Sigmoid colon (tissue), 7 donors: ENCODE measurements at places on chromosomes 3 and 15.

GRCh38 chr3:183224180-183224970 lies 28.7 kb upstream of the B3GNT5 start:
- DNase-seq: no peak

DNA sequence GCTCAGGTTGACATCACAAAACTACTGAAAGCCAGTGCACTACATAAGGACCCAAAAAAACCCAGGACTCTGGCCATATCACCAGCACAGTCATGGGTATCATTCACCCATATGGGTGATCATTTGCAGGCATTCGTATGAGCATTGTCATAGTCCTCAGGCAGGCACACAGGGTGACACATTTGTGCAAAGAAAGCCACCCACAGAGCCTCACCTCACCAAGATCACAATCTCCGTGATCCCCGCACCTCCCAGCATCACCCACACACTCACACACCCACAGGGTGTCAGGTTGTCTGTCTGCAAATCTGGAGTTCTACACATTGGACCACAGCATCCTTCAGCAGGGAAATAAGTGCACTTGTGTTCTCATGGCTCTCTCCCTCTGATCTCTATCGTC lies 166.0 kb upstream of the LPP start:
- DNase-seq: no peak

GRCh38 chr3:18885612-18886011 lies 262.7 kb upstream of the KCNH8 start:
- no peak for DNase-seq

GRCh38 chr15:65476903-65477302 lies 40.6 kb downstream of the DPP8 start:
- DNase-seq: no peak

- no peak for DNase-seq
These were observed 56.1 kb upstream of the GK5 start for GRCh38 chr3:142281474-142281873.

- no peak for DNase-seq
These were observed 1047.6 kb downstream of the OTOL1 start for GRCh38 chr3:162544246-162544645.

DNA sequence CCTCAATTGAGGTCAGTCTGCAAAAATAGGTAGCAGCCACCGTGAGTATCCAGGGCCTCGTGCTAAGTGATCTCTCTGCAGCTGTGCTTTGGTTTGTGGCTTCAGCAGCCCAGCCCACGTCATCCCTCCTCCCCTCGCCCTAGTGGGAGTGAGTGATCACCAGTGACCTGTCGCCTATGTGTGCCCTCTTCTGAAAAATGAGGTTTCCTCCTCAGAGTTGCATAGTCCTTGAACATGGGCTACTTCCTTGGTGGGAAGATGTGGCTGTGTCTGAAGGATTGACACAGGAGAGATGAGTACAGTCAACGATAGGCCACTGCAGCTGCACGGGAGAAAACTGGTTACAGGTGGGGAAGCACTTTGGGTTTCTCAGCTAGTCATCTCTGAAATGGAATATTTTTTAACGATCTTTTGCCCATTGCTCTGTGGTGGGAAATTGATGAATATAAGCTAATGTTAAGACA lies 144.8 kb upstream of the BHLHE40 start:
- DNase-seq: no peak

GRCh38 chr15:73369154-73369694 lies 466 bp upstream of the HCN4 start:
- DNase-seq: no peak

GRCh38 chr3:55405436-55405835 lies 81.7 kb downstream of the WNT5A start:
- DNase-seq: no peak

GRCh38 chr15:25394898-25395297 lies 43.9 kb downstream of the UBE3A start:
- no peak for DNase-seq

GRCh38 chr3:18100121-18100520 lies 325.0 kb downstream of the SATB1 start:
- DNase-seq: no peak

DNA sequence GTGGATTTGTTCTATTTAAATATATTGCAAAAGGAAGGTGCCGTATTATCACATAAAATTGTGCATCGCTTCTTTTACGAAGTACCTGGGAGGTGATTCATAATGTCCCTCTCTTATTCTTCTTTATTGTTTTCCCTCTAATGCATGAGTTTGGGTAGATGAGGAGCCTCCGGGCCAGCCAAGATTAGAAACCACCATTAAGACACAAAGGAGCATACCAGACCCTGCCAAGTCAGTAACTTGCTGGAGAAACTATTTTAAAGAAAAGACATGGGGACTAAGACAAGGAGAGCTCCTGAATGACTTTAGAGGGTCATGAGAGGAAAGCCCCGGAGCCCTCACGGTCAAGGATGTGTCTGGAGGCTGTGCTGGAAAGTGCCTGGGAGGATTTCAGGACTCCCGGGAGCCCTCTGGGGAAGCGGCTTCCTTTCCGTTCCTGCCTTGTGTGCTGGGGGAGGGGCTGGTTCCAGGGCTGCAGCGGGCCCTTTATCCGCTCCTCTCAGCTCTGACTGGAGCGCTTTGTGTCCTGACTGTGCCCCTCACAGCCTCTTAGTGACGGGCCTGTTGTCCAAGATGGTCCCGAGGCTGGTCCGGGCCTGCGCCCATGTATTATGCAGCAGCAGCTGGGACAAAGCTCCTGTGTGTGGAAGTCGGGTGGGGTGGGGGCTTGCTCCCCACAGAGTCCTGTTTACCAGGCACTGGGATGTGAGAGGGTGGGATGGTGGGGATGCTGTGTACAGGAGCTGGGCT lies 35.7 kb downstream of the CORO2B start:
- DNase-seq: peak; percentile 75
